Trophoblast cell (in vitro differentiated cells and primary cell): ENCODE measurements at places on chromosomes 16 and 17.
A peak's percentile ranks its signal among the peaks of the same experiment; 100 is the strongest.

GRCh38 chr17:8629371-8630226 is 926 bp downstream of the MYH10 start:
- no peak for DNase-seq

DNA sequence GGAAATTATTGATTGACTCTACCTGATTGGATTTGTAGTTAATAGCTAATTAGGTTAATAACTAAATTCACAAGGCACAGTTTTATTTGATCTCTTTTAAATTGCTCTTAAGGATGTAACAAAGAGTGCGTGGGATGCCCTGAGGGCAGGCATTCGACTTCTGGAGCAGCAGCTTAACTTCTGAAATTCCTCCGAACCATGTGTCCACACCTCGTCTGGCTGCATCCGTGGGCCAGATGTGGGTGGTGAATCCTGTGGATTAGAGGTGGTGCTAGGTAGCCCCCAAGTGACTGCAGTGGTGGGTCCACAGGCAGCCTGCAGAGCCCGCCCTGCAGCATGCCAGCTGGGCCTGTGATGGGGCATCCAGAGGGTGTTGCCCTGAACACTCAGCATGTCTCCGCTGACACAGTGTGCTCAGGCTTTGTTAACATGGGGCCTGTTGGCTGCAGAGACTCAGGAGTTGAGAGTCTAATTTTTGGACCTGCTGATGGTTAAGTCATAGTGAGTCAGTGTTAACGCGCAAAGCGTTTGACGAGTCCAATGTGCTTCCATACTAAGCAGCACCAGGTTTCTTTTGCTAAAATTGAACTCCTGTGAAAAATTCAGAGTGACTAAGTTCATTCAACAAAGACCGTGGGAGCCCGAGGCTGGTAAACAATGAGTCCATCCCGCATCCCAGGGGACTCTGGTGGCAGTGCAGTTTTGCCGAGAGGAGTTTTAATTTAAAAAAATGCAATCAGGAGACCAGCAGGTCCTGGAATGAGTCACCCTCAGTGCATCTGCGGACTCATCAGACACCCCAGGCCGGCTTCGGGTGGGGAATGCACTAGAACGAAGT is 3.8 kb upstream of the NPB start:
- peak; percentile 96 for DNase-seq

- peak; percentile 19 for DNase-seq
These were observed 485 bp downstream of the DNAJA3 start for GRCh38 chr16:4426021-4426684.

DNA sequence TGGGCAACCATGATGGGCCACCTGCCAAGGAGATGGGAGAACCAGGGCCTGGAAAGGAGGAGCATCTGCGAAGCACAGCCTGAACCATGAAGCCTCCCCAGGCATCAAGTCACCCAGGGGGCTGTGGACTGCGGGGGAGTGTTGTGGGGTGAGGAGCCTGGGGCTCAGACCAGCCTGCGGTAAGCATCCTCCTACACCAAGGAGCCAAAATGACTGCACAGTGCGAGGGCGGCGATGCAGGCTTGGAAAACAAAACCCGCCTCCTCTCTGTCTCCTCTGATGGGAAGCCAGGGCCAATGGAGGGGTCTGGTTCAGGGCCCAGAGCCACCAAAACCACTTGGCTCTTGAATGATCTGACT is 18.1 kb upstream of the MAF start:
- DNase-seq = no peak

DNA sequence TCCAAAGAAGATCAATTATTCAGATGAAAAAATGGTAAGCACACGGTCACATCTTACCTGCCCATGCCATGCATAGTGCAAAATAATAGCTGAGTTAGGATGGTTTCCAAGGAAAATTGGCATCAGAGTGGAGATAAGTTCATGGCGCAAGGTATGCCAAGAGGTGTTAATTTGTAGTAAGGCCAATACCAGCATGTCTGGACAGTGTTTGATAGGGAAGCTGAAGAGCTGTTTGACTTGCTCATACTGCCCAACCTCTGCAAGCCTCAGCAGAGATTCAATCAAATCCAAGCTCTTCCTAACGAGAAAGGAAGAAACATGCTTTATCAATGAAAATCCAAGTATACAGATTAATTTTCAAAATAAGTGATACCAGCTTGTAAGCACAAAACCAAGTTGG is 51.0 kb downstream of the CNOT1 start:
- DNase-seq = no peak
